ENCODE measurements at places on chromosomes 11 and 22.

GRCh38 chr11:33723238-33723881 is 12.9 kb downstream of the CD59 start:
- no peak for DNase-seq

DNA sequence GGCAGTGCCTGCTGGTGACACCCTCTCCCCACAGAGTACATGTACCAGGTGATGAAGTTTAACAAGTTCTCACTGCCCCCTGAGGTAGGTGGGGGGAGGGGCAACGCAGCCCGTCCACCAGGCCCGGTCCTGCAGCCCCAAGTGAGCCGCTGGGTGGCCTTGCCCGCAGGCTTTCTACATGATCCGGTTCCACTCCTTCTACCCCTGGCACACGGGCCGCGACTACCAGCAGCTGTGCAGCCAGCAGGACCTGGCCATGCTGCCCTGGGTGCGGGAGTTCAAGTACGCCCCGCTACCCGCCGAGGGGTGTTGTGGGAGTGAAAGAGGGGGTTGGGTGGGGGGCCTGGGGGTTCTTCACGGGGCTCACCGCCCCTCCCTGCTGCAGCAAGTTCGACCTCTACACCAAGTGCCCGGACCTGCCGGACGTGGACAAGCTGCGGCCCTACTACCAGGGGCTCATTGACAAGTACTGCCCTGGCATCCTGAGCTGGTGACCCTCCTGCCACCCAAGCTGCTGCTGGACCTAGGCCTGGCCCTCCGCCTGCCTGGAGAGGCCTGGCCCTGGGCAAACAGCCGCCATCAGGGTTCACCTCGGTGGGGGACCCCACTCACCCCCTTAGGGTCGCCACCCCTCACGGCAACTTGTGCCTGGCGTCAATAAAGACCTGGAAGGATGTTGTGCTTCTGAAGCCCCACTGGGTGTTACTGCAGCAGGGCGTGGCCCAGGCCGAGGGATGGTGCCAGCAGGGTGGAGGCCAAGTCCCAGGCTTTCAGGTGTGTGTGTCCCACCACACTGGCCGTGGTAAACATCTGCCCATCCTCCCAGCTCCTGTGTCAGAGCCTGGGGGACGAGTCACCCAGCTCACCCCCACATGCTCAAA is 2.9 kb downstream of the MIOX start:
- no peak for DNase-seq

DNA sequence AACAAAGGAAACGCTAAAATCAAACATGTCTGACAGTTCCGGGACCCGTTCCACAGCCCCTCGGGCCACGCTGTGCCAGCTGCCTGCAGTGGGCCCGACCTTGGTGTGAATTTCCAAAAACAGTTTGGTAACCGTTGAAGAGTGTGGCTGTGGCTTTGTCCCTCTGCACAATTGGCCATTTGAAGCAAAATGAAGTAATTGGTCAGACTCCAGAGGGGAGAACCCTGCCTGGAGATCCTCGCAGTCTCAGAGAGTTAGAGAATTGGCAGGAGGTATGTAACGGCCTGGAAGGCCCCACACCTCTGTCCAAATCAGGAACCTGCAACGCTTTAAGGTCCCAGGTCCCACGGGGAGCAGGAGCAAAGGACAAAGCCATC is 26.3 kb downstream of the TRMU start:
- DNase-seq = no peak

- DNase-seq = no peak
Observed at GRCh38 chr11:113572136-113572735, 97.0 kb upstream of the DRD2 start.

GRCh38 chr11:8917157-8917825 is 6.3 kb downstream of the AKIP1 start:
- no peak for DNase-seq

GRCh38 chr11:88280673-88281316 is 56.7 kb downstream of the CTSC start:
- DNase-seq = no peak
